Psoas muscle (tissue), 8 donors: ENCODE measurements at places on chromosomes 6 and 20. TPM values are rescaled to one million over a fixed set of nuclear protein-coding genes. Genes with fewer than 3 reads are reported as not detected.

The MMP24 gene
- total RNA-seq: 0.27 TPM

The PROCR gene
- total RNA-seq: 2.8 TPM

The LINC00237 gene
- not detected for total RNA-seq

The FBXO5 gene
- 1.3 TPM for total RNA-seq

The SLC17A9 gene
- total RNA-seq: 0.89 TPM

The TOX2 gene
- 0.32 TPM for total RNA-seq

The CD40 gene
- total RNA-seq: 7.4 TPM

The ZNF391 gene
- total RNA-seq: 0.81 TPM

The TTLL9 gene
- total RNA-seq: not detected

The PEDS1 gene
- total RNA-seq: 40.2 TPM

The MAP3K5 gene
- 2.2 TPM for total RNA-seq

The ESR1 gene
- 1.5 TPM for total RNA-seq

The GDAP1L1 gene
- total RNA-seq: not detected

The BPIFB2 gene
- not detected for total RNA-seq

The TMEM217 gene
- not detected for total RNA-seq

The PLCB1 gene
- total RNA-seq: 5.4 TPM

The SLPI gene
- 723 TPM for total RNA-seq

The VGLL2 gene
- total RNA-seq: 70.9 TPM

The PHACTR1 gene
- 3.0 TPM for total RNA-seq

The LSM2 gene
- 28.6 TPM for total RNA-seq

The SIRPD gene
- not detected for total RNA-seq

The GNAS-AS1 gene
- not detected for total RNA-seq

The CYP39A1 gene
- 0.90 TPM for total RNA-seq

The RNGTT gene
- total RNA-seq: 6.0 TPM

The SOD2 gene
- total RNA-seq: 3,954 TPM

The SLC22A7 gene
- total RNA-seq: not detected

The LY6G6C gene
- total RNA-seq: not detected
